Activated B cell treated with CpG ODN at 0.5 μM for 24 hours (primary cell): ENCODE measurements at places on chromosomes 5 and 9. TPM values are rescaled to one million over a fixed set of nuclear protein-coding genes. Genes with fewer than 3 reads are reported as not detected.

DNA sequence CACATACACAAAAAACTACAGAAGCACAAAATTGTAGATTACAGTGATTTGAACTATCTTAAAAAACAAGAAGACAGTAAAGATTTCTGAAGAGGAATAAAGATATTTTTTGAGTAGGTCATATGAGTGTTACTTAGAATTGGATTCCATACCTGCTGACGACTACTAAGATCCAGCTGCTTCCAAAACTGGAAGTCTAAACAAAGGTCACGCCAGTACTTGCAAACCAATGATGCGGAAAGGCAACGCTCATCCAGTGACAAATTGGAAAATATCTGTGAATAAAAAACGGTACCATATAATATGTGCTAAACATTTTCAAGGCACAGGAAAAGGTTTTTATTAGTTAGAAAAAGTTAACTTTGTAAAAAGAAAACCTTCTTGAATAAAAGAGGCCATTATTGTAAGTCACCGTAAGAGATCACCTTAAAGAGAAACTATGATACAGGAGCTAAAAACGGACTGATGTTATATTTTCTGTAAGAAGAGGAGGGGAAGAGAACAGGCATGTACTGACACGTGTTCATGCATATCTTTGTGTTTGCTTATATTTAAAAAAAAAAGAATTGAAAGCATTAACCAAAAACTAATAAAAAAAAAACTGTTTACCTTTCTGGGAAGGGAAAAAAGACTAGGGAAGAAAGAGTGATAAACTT lies 14.1 kb downstream of the FBXL17 start:
- DNase-seq = no peak
- no peak overlapping the region for H3K4me3 ChIP-seq
- no peak overlapping the region for H3K27ac ChIP-seq
- peaks cover 11% of the 10 kb centered on the region for H3K4me1 ChIP-seq
- H3K27me3 ChIP-seq = no peaks in the 10 kb centered on the region
- H3K36me3 ChIP-seq = peaks cover 40% of the 10 kb centered on the region

GRCh38 chr5:105968981-105969380 lies 1701.8 kb downstream of the EFNA5 start:
- H3K27ac ChIP-seq = no peak overlapping the region
- no peaks in the 10 kb centered on the region for H3K4me1 ChIP-seq
- H3K27me3 ChIP-seq = no peaks in the 10 kb centered on the region

GRCh38 chr5:147551677-147552076 lies 41.8 kb upstream of the DPYSL3 start:
- H3K36me3 ChIP-seq = no peaks in the 10 kb centered on the region
- no peak overlapping the region for H3K27ac ChIP-seq
- DNase-seq = no peak
- H3K27me3 ChIP-seq = no peaks in the 10 kb centered on the region
- H3K4me1 ChIP-seq = no peaks in the 10 kb centered on the region
- H3K4me3 ChIP-seq = no peak overlapping the region

The ADAMTS12 gene
- not detected in 2 replicates for total RNA-seq

The C9orf50 gene
- total RNA-seq = not detected in 2 replicates

The IGIP gene
- total RNA-seq = 3.7 and 4.8 TPM in 2 replicates

GRCh38 chr9:72794946-72795345 lies 157.9 kb downstream of the ALDH1A1 start:
- DNase-seq = no peak
- H3K27ac ChIP-seq = no peak overlapping the region
- no peaks in the 10 kb centered on the region for H3K36me3 ChIP-seq
- H3K4me1 ChIP-seq = no peaks in the 10 kb centered on the region
- H3K27me3 ChIP-seq = no peaks in the 10 kb centered on the region

The NDUFA8 gene
- total RNA-seq = 21.1 and 21.2 TPM in 2 replicates

The SHOC1 gene
- total RNA-seq = not detected in 2 replicates

GRCh38 chr5:130290219-130290618 lies 386.0 kb downstream of the CHSY3 start:
- no peak overlapping the region for H3K4me3 ChIP-seq
- H3K27ac ChIP-seq = no peak overlapping the region
- H3K4me1 ChIP-seq = no peaks in the 10 kb centered on the region
- H3K27me3 ChIP-seq = no peaks in the 10 kb centered on the region

DNA sequence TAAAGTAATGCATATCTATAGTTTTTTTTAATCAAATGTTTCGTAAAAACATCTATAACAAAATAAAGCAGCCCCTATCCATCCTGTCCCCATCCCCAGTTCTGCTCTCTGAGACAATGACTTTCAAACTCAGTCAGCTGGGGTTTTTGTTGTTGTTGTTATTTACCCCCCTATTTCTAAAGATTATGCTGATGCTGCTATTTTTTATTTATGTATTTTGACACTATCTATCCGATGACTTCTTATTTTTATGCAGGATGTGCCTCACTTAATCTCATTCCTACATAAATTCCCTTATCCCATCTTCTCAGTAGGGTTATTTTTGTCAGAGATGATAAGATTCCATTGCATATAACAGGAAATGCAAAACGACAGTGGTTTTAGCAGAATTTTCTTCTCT lies 45.3 kb upstream of the ENTREP1 start:
- H3K36me3 ChIP-seq = no peaks in the 10 kb centered on the region
- DNase-seq = no peak
- H3K4me1 ChIP-seq = no peaks in the 10 kb centered on the region
- no peak overlapping the region for H3K4me3 ChIP-seq
- no peak overlapping the region for H3K27ac ChIP-seq
- H3K27me3 ChIP-seq = peaks cover 1% of the 10 kb centered on the region

GRCh38 chr9:121326901-121327613 lies 43.0 kb downstream of the STOM start:
- no peaks in the 10 kb centered on the region for H3K4me1 ChIP-seq
- no peak for DNase-seq
- no peaks in the 10 kb centered on the region for H3K27me3 ChIP-seq
- peaks cover 72% of the 10 kb centered on the region for H3K36me3 ChIP-seq
- H3K27ac ChIP-seq = no peak overlapping the region
- no peak overlapping the region for H3K4me3 ChIP-seq

GRCh38 chr5:57302643-57303042 lies 128.8 kb downstream of the GPBP1 start:
- no peak overlapping the region for H3K4me3 ChIP-seq
- H3K4me1 ChIP-seq = peaks cover 16% of the 10 kb centered on the region
- peaks cover 5% of the 10 kb centered on the region for H3K36me3 ChIP-seq
- no peak for DNase-seq

GRCh38 chr5:160976181-160976580 lies 124.2 kb upstream of the ATP10B start:
- no peaks in the 10 kb centered on the region for H3K36me3 ChIP-seq
- H3K27ac ChIP-seq = no peak overlapping the region
- no peaks in the 10 kb centered on the region for H3K4me1 ChIP-seq

DNA sequence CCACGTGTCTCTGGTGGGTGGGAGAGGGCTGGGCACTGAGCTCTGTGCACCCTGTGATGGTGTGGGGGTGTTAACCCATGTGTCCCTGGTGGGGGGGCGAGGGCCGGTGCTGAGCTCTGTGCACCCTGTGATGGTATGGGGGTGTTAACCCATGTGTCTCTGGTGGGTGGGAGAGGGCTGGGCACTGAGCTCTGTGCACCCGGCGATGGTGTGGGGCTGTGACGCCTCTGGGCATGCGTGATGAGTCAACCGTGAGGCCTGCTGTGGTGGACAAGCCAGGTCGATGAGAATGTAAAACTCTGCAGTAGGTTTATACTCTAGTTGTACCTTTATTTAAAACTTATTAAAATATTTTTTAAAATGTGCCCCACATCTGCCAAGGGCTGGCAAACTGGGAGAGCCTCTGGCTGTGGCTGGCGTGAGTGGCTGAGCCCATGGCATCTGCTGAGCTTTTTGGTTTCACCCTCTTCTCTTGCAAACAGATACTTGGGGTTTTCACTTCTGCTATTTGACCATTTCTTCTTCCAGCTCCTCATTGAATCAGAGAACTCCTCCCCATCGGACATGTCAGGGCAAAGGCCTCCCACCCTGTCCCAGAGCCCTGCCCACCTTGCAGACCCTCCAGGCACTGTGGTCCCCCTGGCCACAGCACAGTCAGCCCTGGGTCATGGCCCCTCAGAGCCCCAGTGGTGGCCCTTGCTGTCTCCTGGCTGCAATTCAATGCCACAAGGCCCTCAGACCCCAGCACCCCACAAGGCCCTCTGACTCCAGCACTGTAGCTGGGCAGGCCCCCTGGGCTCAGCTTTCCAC lies 18.5 kb upstream of the EXOC3 start:
- H3K27ac ChIP-seq = peak overlapping the region; percentile 37
- H3K4me3 ChIP-seq = no peak overlapping the region
- no peaks in the 10 kb centered on the region for H3K36me3 ChIP-seq
- peaks cover 3% of the 10 kb centered on the region for H3K27me3 ChIP-seq
- peak; percentile 17 for DNase-seq

- H3K36me3 ChIP-seq = no peaks in the 10 kb centered on the region
- no peaks in the 10 kb centered on the region for H3K27me3 ChIP-seq
- H3K4me3 ChIP-seq = peak overlapping the region; percentile 81
- DNase-seq = no peak
- H3K27ac ChIP-seq = peak overlapping the region; percentile 92
Observed at GRCh38 chr5:77852068-77852513, 76.0 kb upstream of the TBCA start.

GRCh38 chr5:39532511-39532910 lies 107.7 kb upstream of the DAB2 start:
- no peak overlapping the region for H3K4me3 ChIP-seq
- H3K27me3 ChIP-seq = peaks cover 7% of the 10 kb centered on the region
- DNase-seq = no peak
- no peaks in the 10 kb centered on the region for H3K36me3 ChIP-seq
- no peaks in the 10 kb centered on the region for H3K4me1 ChIP-seq
- no peak overlapping the region for H3K27ac ChIP-seq

The SLC34A1 gene
- total RNA-seq = not detected in 2 replicates

DNA sequence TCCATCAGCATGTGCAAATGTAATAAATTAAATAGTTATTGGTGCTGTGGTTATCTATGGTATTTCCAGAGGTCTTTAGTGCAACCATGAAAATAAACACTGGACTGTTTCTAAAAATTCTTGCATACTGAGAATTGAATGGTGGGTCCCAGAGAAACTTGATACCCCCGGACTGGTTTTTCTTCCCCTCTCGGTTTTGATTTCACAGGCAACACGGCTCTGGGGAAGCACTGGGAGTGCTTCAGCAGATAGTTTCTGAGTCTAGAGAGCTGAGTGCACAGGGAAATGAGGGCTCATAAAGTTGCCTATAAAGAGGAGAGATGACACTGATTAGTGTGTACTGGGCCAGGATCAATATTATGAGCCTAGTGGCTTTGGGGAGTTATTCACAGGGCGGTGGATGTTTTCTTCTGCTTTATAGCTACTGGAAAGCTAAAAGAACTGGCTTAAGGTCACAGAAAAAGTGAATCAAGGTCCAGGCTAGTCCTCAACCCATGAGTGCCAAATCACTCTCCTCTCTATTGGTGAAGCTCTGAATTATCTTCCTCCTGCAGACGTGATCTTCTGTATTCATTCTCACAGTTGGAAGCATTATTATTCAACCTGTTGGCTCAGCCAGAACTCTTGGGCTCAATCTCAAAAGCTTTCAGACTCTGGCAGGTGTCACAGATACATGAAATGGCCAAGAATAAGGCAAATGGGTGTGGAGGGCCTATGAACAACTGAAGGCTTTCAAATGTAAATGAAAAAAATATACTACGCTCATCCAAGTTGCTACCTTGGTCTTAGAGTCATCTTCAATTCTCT lies 170.2 kb upstream of the HMHB1 start:
- H3K4me1 ChIP-seq = no peaks in the 10 kb centered on the region
- no peaks in the 10 kb centered on the region for H3K27me3 ChIP-seq
- no peak overlapping the region for H3K4me3 ChIP-seq
- no peak for DNase-seq
- H3K27ac ChIP-seq = no peak overlapping the region

- no peak overlapping the region for H3K4me3 ChIP-seq
- peaks cover 3% of the 10 kb centered on the region for H3K27me3 ChIP-seq
- no peaks in the 10 kb centered on the region for H3K36me3 ChIP-seq
- H3K27ac ChIP-seq = no peak overlapping the region
Observed at GRCh38 chr5:142491270-142491669, 166.4 kb upstream of the SPRY4 start.

DNA sequence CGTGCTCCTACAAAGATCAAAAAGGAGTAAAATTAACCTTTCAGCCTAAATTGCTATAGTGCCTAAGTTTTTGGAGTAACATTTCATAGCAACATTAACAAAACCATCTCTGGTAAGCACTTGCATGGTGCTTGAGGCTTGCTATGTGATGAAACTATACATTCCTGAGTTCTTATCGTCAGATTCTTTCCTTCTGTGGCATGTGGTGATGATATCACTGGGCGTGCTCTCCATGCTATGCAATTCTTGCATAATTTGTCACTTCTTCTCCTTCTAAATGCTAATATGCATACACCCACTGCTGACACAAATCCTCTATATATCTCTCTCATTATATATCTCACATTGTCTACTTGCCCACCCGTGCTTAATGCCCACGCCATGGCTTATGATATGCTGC lies 2019.9 kb downstream of the MAT2B start:
- DNase-seq = no peak
- no peaks in the 10 kb centered on the region for H3K4me1 ChIP-seq
- H3K4me3 ChIP-seq = no peak overlapping the region
- no peak overlapping the region for H3K27ac ChIP-seq

DNA sequence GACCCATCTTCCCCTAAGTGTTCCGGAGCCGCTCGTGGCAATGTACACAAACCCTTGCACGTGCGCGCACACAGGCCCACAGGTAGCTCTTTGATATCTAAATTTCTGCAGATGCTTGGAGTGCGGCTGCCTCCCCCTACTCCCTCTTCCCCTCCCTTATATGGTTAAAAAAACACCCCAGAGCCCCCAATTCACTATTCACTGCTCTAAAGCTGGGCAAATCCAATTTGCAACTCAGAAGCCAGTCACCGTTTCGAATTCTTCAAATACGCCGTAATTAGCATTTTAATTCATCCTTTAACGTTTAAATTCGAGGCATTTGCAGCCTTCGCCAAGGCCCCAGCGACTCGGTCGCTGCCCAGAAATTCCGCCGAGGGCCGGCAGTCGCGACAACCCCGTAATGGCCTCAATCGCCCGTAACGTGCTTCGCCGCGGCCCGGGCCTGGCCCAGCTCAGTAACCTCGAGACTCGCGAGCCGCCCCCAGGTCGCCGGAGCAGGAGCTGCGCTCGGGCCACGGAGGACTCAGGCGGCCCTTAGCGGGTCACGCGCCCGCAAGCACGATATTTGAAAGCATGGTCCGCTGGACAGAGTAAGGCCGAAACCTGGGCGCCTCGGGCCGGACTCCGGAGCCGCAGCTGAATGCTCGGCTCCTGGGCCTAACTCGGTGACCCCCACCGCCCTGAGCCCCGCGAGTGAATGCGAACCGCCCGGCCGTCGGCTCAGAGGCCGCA lies 1.3 kb downstream of the IRX2 start:
- H3K27ac ChIP-seq = no peak overlapping the region
- H3K4me1 ChIP-seq = peaks cover 2% of the 10 kb centered on the region
- peak overlapping the region; percentile 7 for H3K4me3 ChIP-seq
- no peak for DNase-seq
